ENCODE measurements at places on chromosomes 1 and 21.

DNA sequence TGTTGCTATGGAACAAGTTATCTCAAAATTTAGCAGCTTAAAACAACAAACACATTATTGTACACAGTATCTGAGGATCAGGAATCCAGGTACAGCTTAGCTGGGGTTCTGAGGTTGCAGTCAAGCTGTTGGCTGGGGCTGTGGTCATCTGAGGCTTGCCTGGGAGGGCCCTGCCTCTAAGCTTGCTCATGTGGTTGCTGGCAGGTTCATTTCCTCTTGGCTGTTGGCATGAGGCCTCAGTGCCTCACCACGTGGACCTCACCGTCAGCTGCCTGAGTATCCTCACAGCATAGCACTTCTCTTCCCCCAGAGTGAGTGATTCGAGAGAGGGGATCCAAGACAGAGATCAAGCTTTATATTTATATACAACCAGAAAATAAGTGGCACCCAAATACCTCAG lies 18.6 kb downstream of the NTPCR start:
- no peak for DNase-seq

DNA sequence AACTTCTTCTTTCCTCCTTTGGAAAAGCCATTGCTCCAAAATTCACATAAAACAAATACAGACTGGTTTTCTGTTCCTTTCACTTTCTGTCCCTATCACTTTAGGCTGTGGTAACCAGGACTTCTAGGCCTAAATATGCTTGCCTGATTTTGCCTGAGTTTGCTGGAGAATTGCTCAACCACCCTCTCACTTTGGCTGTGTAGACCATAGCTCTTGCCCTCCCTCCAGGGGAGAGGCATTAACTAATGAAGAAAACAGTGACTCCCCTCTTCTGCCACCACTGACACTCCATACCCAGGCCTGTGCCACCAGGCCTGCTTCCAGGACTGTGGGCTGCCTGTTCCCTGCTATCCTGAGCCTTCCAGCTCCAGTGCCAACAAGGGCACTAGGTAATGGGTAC lies 163.5 kb downstream of the TOMM20 start:
- DNase-seq = no peak

DNA sequence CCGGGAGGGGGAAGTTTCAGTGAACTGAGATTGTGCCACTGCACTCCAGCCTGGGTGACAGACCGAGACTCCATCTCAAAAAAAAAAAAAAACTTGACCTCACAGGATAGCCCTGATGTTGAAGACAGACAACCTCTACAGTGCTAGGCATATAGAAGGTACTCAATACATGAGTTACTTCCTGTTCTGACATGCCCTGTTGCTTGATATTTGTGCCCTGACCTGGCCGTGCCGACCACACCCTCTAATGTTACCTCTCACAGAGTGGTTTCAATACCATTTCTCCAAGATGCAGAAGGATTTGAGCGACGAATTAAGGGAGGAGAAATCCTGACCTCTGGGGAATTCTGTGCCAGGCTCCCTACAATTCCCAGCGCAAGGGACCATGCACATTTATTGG lies 5.2 kb downstream of the PTAFR start:
- DNase-seq = no peak

DNA sequence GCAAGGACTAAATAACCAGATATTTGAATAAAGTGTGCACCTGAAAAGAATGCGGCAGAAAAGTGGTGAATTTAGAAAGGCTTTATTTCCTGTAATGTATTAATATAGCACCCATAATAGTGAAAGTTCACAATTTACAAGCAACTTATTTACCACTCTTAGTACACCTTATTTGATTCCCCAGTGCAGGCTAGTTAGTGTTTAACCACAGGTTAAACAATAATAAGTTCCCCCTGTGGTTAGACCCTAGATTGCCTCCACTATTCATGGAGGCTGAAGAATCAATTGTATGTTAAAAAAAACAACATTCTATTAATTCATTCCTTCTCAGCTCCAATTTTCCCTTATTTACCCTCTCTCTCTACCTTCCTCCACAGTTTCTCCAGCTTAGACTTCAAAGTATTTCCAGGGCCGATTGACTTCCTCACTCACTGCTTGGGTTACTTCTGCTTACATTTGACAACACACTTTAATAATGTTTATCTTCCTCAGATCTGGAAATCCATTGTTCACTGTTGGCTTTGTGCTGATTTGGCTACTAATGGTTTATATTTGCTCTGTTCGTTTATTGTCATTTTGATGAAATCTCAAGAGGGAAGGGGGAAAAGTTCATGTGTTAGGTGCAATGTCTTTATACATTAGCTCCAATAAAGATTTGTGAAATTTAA lies 796.3 kb downstream of the BRINP3 start:
- DNase-seq = no peak

DNA sequence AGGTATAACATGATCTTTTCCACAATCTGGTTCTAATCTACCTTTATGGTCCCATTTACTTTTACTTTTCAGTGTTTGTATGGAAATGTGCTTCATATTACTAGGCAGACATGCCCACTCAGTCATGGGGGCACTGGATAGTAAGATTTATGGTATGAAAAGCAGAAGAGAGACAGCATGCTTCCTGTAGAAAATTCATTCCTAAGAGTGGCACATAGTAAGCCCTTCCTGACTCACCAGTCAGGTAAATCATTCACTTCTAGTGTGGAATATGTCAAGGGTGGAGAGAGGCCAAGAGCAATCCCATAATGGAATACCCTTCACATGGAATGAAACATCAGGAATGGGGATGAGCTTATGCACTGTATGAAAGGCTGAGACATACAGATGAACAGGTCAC lies 49.5 kb upstream of the BCL10 start:
- DNase-seq = no peak

DNA sequence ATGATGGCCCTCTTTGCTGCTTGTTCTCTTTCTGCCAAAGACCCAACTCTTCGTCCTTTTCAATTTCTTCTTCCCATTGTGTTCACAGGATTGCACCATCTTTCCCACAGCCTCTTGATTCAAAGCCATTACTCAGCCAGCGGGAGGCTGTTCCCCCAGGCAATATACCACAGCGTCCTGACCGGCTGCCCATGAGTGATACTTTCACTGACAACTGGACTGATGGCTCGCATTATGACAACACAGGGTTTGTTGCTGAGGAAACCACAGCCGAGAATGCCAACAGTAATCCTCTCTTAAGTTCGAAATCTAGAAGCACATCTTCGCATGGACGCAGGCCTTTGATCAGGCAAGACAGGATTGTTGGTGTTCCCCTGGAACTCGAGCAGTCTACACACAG lies 167.4 kb downstream of the LRRC40 start:
- no peak for DNase-seq

- DNase-seq = no peak
These were observed 22.9 kb downstream of the CHODL start for GRCh38 chr21:18267496-18267895.

GRCh38 chr1:240086726-240087125 lies 5.0 kb upstream of the FMN2 start:
- DNase-seq = no peak

- peak; percentile 74 for DNase-seq
These were observed 12.3 kb downstream of the CLCNKB start for GRCh38 chr1:16055613-16056520.

DNA sequence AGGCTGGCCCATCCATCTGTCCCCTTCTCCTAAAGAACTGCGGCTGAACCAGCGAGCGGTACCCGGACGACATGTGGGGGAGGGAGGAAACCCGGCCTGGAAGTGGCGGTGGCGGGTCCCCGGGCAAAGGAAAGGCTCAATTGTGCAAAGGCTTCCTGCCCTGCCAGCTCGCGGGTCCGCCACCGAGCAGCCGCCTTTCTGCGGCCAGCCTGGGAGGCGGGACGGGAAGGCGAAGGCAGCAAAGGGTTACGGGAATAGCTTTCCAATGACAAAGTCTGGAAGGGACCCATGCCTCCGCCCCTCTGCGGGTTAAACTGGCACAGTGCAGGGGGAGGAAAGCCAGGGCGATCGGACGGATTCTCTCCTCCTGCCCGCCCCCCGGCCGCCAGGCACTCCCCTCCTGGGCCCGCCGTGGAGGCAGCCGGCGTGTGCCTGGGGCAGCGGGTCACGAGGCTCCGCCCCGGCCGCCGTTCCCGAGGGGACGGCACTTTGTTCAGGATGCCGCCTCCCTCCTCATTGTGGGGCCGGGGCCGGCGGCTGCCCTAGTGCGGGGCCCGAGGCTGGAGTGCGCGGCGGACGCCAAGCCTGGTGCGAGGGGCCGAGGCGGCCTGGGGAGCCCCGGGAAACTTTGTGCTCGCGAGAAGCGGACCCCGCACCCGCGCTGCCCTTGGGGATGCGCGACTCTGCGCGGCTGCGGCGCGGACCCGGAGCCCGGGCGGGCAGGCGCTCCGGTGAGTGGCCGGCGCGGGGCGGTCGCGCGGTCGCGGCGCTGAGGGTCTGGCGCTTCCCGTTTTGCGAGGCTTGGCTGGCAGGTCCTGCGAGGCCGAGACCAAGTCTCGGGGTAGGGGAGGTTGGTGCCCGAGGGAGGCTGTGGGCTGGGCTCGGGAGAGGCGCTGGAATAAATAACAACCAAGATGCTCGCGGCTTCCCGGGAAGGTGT lies at the start of gene NAV1:
NAV1 (plus strand) TSS at position 516 of the 940 bp plus-strand sequence. CDS start 83,758 bp downstream, outside the sequence.
- no peak for DNase-seq

- DNase-seq = no peak
These were observed 21.6 kb upstream of the TARDBP start for GRCh38 chr1:10990828-10991227.

DNA sequence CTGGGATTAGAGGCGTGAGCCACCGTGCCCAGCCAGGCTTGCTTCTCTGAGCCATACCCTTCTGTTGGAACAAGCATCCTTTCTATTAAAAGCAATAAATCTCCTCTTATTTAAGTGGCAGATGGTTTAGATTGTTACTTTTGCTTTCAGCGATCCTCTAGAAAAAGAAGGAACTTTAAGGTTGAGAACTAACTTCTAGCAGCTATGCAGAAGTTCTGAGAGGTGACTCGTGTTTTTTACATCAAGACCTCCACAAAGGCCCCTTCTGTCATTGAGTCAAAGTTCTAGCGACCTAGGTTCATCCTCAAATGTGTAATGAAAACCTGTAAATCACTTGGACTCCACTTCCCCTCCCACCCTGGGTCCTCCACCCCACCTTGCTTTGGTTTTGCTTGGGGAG lies 30.8 kb downstream of the PLEKHO1 start:
- no peak for DNase-seq

DNA sequence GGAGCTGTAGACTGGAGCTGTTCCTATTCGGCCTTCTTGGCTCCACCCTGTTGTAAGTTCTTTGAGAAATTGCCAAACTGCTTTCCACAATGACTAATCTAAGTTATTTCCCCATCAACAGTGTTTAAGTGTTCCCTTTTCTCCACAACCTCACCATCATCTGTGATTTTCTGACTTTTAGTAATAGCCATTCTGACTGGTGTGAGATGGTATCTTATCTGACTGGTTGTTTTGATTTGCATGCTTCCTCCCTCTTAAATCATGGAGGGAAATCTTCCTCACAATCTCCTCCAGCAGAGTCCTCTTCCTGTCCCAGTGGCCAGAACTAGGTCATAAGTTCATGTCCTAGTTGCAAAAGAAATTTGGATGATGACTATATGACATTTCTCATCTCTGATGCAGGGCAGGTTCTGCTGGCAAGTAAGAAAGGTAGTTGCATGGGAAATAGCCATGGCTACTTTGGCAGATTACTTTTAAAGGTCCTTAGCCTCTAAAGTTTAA lies 294.0 kb downstream of the LRRC40 start:
- no peak for DNase-seq

GRCh38 chr1:172402878-172403569 lies 17.5 kb upstream of the C1orf105 start:
- DNase-seq = no peak

DNA sequence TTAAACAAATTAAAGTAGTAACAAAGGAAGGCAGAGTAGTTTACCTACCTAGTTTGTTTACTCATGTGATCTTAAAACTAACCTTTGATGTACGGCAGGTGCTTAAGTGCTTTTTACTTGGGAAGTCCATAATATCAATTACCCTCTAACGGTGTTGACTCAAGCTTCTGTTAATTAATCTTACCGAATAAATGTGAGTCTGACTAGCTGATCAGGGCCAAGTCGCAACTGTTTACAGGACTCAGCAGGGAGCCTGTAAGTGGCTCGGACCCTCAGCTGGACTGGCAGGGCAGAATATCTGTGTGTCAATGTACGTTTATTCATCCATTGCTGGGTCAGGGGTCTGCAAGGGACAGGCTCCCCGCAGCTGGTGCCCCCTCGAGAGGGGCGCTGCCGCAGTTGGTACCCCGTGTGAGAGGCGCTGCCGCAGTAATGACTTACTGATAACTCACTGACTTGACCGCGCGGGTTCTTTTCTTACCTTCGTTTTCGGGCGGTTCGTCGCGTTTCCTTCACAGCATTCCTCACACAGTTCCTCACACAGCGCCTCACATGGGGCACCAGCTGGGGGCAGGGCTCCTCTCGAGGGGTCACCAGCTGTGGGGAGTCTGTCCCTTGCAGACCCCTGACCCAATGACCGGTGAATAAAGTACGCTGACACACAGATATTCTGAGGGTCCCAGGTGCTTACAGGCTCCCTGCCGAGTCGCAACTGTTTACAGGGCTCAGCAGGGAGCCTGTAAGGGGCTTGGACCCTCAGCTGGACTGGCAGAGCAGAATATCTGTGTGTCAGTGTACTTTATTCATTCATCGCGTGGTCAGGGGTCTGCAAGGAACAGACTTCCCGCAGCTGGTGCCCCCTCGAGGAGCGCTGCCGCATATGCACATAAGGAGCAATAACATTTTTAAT lies 3.0 kb downstream of the FMO1 start:
- DNase-seq = no peak

- peak; percentile 51 for DNase-seq
These were observed 862 bp upstream of the DIPK1A start for GRCh38 chr1:92961896-92962752.

DNA sequence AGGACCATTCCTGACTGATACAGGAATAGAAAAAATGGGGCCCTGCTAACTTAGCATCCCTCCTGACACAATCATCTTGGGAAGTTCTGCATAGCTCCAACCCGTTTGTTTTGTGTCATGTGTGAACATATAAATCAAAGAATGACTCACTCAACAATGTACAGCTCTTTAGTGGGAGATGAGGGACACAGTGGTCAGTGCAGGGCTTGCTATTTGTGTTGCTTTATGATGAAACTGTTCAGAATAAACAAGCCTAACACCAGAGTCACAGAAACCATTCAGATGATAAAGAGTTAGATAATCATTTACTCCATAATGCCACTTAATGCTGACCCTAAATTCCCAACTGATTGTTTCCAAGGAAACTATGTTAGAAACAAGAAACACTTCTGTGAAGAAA lies 154.2 kb upstream of the ZNHIT6 start:
- DNase-seq = no peak
